Spleen (tissue), 13 donors: ENCODE measurements at places on chromosomes 4 and X. TPM values are rescaled to one million over a fixed set of nuclear protein-coding genes. Genes with fewer than 3 reads are reported as not detected.

DNA sequence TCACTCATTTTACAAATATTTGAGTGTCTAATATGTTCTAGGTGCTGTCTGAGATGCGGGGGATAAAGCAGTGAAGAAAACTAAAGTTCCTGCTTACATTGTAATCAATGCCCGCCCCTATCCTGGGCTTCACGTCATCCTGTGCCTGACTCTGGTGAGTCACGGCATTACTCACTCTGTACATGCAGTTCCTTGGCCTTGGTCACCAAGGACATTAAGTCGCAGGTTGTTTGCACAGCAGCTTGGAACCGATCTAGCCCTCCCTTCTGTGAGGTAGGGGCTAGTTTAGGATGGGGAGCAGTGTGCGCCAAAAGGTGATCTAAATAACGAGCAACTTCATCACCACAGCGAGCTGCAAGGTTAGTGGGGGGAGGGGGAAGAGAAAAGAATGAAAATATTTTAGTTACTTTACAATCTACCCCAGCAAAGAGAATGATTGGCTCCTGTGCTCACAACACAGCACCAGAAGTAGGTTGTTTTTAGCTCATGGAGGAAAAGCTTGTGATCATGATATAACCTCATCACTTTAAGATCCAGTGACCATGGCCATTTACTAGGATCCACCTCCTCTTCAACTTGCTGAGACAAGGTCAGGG is 48.0 kb upstream of the HDAC8 start:
- DNase-seq = no peak

- DNase-seq = no peak
These were observed 12.0 kb downstream of the NSDHL start for GRCh38 chrX:152842772-152843338.

- DNase-seq = no peak
These were observed 17.4 kb upstream of the EIF4E start for GRCh38 chr4:98946359-98946758.

GRCh38 chrX:39818750-39819149 is 279.0 kb downstream of the BCOR start:
- DNase-seq = no peak

DNA sequence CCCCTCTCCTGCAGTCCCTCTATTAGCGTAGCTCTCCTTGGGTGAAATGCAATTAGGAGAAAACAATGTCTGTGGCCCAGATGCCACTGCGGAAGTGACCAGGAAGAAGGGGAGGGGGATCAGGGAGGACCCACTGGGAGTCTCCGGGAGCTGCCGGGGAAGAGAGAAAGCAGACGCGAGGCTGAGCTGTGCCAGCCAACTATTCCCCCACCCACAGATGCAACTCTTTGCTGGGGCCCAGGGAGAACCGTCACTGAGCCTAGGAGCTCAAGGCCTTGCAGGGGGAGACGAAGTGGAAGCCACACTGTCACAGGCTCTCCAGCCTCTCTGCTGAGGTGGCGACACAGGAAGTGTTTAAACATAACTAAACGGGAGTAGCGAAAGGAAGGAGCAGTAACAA is 149.2 kb downstream of the BCOR start:
- peak; percentile 46 for DNase-seq

DNA sequence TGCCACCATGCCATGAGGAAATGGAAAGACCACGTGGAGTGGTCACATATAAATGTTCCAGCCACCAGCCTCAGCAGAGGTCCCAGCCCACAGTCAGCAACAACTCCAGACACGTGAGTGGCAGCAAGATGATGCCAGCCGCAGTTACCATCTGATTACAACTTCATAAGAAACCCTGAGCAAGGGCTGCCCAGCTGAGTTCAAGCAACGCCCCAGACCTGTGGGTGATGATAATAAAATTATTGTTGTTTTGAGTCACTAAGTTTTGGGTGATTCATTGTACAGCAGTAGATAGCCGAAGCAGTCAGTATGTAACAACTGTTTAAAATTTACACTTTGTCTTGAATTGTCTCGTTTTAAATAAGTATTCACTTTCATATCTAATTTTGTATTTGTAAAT is 5.8 kb upstream of the CCNG2 start:
- DNase-seq = no peak

GRCh38 chr4:139470997-139471665 is 17.2 kb downstream of the RAB33B start:
- DNase-seq = no peak

- DNase-seq = no peak
These were observed 192.1 kb downstream of the PRR32 start for GRCh38 chrX:127011629-127012028.

- DNase-seq = no peak
These were observed 326.0 kb upstream of the F9 start for GRCh38 chrX:139204571-139204897.

DNA sequence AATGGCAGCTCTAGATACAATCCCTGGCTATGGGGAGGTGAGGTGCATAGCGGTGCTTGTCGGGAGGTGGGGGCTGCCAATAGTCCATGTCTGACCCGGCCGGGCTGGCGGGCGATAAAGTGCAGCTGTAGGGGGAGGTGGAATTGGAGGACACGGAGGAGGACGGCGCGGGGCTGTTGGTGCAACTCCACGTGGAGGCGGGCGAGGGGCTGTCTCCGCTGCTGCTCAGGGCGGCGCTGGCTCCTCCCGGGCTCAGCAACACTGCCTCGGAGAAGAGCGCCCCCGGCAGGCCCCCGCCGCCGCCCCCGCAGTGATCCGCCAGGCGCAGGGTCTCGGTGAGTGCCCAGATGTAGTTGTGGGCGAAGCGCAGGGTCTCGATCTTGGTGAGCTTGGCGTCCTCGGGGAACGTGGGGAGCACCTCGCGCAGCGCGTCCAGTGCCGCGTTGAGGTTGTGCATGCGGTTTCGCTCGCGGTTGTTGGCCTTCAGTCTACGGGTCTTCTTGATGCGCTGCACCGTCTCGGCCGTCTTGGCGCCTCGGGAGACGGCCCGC is 1.3 kb downstream of the NEUROG2 start:
- no peak for DNase-seq

- no peak for DNase-seq
These were observed 36.2 kb upstream of the ARHGEF6 start for GRCh38 chrX:136816975-136817374.

- no peak for DNase-seq
These were observed 88.5 kb downstream of the DCUN1D4 start for GRCh38 chr4:51931461-51931860.

GRCh38 chr4:2082627-2083026 is 23.5 kb downstream of the NAT8L start:
- peak; percentile 37 for DNase-seq

GRCh38 chr4:69092190-69092589 is 4.1 kb upstream of the UGT2B7 start:
- no peak for DNase-seq

DNA sequence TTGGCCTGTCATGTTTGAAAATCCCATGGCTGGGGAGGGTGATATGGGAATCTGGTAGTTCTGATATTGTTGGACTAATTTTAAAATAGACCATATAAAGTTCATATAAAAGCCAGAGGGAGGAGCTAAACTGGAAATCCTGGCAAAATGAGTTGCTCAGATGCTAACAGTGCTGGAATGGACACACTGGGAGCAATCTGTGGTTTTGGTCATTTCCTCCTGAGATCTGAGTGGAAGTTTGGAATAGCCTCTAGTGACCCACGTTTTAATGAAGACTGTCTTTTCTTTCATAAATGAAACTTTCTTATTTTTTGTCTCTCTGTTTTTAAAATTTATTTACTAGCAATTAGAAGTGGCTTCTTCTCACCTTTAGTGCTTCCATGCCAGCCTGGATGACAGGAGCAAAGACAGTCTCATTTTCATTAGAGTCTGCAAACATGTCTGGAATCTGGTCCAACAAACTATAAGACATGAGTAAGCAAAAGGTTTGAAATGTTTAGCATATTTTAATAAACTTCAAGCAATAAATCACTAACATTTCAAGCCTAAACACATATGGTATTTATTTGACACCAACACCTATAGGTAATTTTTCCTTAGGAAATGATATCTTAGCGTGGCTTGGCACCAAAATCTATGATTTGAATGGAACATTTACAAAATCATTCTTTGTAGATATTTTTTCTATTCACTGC is 66.6 kb downstream of the METTL14 start:
- DNase-seq = no peak

DNA sequence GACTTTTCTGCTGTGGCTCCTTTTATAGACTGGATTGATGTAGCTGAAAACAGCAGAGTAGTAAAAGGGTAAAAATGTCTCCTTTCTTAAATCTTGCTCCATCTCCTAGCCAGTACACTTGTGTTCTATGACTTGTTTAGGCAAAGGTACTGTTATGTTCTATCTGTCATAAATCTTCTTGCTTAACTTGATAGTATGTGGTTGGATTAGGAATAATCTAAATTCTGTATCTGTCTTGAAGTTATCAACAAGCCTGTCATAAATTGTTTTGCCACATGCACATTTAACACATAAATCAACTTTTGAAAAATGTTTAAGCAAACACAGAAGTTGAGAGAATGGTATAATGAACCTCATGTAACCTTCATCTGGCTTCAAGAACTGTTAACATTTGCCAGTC is 157.0 kb downstream of the FRAS1 start:
- DNase-seq = no peak

DNA sequence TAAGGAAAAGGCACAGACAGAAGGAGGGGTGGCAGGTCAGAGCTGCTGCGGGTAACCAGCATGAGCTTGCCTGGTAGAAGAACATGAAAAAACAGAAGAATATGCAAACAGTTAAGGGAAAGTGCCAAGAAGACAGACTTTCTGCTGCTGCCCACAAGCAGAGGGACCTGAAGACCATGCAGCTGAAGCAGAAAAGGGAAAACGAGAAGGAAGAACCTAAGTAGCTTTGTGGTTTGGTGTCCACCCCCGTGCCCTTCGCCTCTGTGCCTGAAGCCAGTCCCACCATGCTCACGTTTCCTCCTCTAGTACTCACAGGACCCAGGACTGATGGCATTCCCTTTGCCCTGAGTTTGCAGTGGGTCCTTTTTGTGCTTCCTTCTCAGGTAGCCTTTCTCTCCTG is 62.8 kb downstream of the UBA6 start:
- no peak for DNase-seq

GRCh38 chrX:112631892-112632291 is 47.8 kb downstream of the LHFPL1 start:
- no peak for DNase-seq

DNA sequence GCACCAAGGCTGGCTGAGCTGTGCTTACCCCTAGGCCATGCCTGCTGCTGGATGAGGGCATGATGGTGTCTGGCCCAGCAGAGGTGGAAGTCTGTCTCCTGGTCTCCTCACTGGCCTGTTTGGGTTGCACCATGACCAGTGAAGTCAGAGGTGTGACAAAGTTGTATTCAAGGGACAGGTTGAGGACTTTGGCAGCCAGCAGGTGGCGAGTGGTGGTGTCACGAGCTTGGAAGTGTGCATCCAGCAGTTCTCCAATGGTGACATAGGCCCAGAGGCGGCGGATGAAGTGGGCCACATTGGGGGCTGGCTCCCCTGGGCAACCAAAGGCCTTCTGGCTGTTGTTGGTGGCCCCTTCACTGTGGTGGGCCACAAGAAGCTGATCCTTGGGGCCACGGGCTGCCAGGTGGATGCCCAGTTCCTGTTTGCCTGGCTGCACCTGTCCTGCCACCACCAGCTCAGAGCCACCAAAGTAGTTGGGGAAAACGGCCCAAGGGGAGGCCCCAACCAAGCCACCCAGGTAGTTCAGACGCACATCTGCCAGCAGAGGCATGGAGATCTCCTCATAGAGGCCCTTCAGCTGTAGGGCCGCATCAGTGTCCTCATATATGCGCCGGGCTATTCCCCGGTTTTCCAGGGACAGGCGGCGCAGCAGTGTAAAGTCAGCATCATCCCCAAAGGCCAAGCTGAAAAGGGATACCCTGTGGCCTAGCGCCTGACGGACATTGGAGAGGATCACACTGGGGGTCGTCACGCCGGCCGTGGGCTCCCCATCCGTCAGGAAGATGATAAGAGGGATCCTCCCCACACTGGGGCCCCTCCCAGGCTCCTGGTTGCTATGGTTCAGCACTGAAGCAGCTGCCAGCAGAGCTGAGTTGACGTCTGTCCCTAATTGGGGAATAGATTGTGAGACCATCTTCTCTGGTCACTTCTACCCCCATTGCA is 39.7 kb downstream of the ITIH6 start:
- no peak for DNase-seq

GRCh38 chr4:90958256-90958895 is 831.2 kb downstream of the CCSER1 start:
- no peak for DNase-seq

GRCh38 chrX:110310896-110311295 is 7.0 kb downstream of the AMMECR1 start:
- no peak for DNase-seq

Gene GPR78
- 1.5 TPM for total RNA-seq

Gene FGD1
- total RNA-seq = 3.9 TPM

Gene GUCY1B1
- total RNA-seq = 13.9 TPM

Gene IL13RA2
- 0.49 TPM for total RNA-seq

Gene TAF1
- 55.7 TPM for total RNA-seq

Gene DCLK2
- 5.0 TPM for total RNA-seq

Gene SAGE1
- total RNA-seq = not detected

Gene GAGE10
- not detected for total RNA-seq

Gene MAGEA10
- total RNA-seq = not detected
